ENCODE measurements at places on chromosomes 6 and 20. TPM values are rescaled to one million over a fixed set of nuclear protein-coding genes. Genes with fewer than 3 reads are reported as not detected.
A peak's percentile ranks its signal among the peaks of the same experiment; 100 is the strongest.

HMGCLL1 gene
- total RNA-seq, result not detected

DNA sequence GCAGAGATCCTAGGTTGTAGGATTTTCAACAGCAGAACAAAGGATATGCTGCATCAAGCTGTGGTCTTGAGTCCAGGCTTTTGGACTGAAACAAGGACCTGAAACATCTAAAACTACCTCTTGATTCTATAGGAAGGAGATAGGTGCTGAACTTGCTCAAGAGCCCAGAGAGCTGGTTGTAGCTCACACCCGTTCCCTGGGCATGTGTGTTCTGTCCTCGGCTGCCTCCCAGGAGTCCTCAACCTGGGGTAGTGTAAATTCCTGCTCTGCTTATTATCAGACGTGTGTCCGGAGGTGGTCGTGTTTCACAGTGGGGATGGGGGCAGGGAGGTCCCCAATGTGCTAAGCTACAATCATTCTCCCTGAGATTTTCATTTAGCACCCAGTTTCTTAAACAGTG lies 4.8 kb downstream of the NOP56 start:
- no peak for DNase-seq

PCED1A gene
- 21.1 TPM for total RNA-seq

DNA sequence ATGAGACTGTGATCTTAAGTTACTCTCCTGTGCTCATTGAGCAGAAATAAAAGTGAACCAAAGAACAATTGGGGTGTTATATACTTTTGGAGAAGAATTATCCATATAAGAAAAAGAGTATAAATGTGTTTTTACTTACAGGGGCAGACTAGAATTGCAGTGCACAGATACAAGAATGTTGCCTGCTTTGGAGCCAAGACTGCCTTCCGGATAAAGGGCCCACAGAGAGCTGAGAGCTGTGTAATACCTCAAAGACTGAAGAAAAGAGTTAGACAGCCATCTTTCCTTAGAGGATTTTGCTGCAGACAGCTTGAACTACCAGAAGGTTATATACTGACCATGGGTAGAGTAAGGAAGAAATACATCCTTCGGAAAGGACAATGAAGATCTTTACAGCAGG lies 1235.5 kb upstream of the CITED2 start:
- peak; percentile 47 for DNase-seq

DNA sequence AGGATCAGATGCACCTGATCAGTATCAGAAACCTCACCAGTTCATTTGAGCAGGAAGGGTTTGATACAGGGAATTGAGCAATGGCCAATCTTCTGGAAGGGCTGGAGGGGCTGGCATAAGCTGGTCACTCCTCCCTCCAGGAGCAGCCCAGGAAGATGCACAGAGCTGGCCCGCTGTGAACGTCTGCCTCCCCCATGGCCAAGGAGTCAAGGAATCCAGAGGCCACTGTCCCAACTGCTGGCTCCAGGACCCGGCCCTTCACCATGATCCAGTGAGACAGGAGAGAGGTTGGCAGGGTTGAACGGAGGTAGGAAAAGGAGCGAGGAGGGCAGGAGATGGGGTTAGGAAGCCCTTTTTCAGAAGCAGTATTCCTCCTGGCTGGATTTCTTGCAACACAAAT lies 113.9 kb upstream of the CST7 start:
- no peak for DNase-seq

- DNase-seq, result no peak
Measured at GRCh38 chr6:157493576-157493975, 112.6 kb downstream of the ZDHHC14 start.

PTCHD4 gene
- total RNA-seq, result 9.8 TPM

MAFB gene
- total RNA-seq, result 42.8 TPM

GNAS-AS1 gene
- total RNA-seq, result 0.81 TPM

DNA sequence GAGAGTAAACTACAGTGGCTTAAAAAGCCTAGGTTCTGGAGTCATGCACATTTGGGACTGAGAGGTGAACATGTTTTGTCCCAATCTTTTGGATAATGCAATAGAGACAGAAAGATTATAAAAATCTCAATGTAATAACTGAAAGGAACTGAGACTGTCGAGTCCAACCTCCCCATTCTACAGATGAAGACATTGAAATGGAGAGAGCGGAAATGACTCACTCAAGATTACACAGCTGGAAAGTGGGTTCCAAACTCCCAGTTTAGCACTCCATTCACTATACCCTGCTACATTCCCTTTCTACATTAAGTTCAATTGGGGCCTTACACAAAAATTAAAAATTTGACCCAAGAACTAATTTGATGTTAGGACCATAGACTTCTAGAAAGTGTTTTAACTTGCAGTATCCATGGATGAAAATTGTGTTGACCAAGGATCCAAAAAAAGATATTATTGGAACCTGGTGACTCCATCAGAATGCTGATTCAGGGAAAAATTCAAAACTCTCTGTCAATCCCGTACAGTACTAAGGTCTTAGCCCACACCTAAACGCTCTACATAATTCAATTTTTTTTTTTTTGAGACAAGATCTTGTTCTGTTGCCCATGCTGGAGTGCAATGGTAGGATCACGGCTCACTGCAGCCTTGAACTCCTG lies 1.5 kb upstream of the ILRUN start:
- DNase-seq, result no peak

C6orf15 gene
- not detected for total RNA-seq

ALDH5A1 gene
- total RNA-seq, result 1.6 TPM

TCP11 gene
- not detected for total RNA-seq

GRCh38 chr6:35922139-35922554 lies 1.2 kb upstream of the SRPK1 start:
- DNase-seq, result no peak

- DNase-seq, result no peak
Measured at GRCh38 chr20:58635279-58635665, 15.8 kb upstream of the STX16 start.

DNA sequence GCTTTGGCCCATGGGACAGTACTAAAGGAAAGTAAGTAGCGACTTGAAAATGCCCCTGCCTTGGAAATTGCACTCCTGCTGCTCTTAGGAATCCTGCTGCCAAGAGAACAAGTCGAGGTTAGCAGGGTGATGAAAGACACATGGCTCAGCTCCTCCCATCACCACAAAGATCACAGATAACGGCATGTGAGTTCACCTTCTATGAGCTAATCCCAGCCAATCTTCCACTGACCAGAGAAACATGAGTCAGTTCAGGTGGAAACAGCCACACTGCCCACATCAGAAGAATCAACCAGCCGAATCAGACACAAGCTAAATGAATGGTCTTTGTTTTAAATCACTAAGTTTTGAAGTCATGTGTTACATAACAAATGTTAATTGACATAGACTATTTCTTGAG lies 106.3 kb downstream of the PRKN start:
- peak; percentile 1 for DNase-seq

DNA sequence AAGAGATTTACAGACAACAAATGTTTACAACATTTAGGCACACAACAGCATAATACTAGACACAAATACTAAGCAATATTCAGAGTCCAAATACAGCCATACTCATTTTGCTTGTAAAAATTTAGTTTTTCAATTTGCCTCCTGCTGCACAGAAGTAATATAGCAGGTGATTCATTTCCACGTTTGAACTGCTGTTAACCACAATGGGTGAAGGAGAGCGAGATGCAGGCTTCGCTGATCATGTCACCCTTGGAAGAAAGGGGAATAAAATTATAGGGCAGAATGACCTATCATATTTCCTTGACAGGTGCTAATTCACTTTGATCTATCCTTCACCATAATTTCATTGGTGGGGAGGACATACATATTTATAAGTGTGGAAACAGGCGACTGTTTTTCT lies 643.8 kb upstream of the AGPAT4 start:
- DNase-seq, result no peak

GRCh38 chr6:145087034-145087433 lies 648.3 kb downstream of the EPM2A start:
- no peak for DNase-seq

GID8 gene
- 27.7 TPM for total RNA-seq

KCNS1 gene
- not detected for total RNA-seq

- no peak for DNase-seq
Measured at GRCh38 chr6:96302991-96303390, 218.6 kb upstream of the UFL1 start.

GRCh38 chr20:21338291-21338690 lies 35.2 kb downstream of the XRN2 start:
- no peak for DNase-seq

ARFGEF2 gene
- total RNA-seq, result 52.7 TPM

DNA sequence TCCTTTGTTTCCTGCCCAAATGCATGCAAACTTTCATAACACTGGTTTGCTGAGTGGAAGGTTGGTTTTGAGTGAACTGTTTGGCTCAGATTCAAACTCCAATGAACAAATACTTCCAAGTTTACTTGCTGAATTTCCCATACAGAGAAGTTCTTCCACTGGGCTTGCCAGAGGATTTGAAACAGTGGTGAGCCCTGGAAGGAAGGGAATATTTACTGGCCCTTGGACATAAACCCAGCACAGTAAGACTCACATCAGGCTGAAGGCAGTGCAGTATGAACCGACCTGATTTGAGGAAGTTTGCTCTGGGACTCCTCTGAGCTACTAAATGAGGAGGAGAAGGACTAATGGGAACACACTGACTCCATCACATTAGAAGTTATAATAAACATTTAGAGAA lies 3.8 kb downstream of the TRAF3IP2 start:
- peak; percentile 97 for DNase-seq

GRCh38 chr6:13865141-13865540 lies 50.8 kb upstream of the MCUR1 start:
- DNase-seq, result no peak

GRCh38 chr6:140620496-140620895 lies 1246.0 kb upstream of the CITED2 start:
- peak; percentile 21 for DNase-seq

GRCh38 chr6:71529026-71529425 lies 240.4 kb downstream of the OGFRL1 start:
- no peak for DNase-seq

PRKN gene
- 2.0 TPM for total RNA-seq

GSTA1 gene
- total RNA-seq, result not detected

DNA sequence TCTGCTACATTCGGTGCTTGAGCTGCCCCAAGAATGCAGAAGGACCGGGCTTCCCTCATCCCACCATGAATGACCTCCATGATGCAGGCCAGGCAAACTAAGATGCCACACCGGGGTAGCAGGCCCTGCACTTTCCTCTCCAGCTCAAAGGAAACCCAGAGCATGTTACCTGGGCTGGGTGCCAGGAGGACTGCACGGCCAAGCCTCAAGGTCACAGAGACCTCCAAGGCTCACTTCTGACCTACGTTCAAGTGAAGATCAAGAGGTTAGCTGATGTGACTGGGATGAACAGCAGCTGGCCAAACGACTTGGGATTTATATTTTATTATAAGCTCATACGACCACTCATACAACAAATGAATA lies 501.8 kb downstream of the CD83 start:
- no peak for DNase-seq

- DNase-seq, result peak; percentile 83
Measured at GRCh38 chr20:38321959-38322598, 18.1 kb downstream of the BPI start.

SPATS1 gene
- total RNA-seq, result not detected

GRCh38 chr6:42449917-42450476 lies 1.7 kb downstream of the TRERF1 start:
- peak; percentile 32 for DNase-seq

Data from fibroblast of the aortic adventitia (primary cell).